ENCODE measurements at places on chromosomes 6 and 20.

- H3K27ac ChIP-seq = no peak overlapping the region
- no peak overlapping the region for H3K4me3 ChIP-seq
- H3K36me3 ChIP-seq = no peaks in the 10 kb centered on the region
Measured at GRCh38 chr20:10282979-10283456, 64.4 kb downstream of the SNAP25 start.

- H3K27me3 ChIP-seq = no peaks in the 10 kb centered on the region
- H3K4me3 ChIP-seq = peak overlapping the region; percentile 90
- H3K36me3 ChIP-seq = no peaks in the 10 kb centered on the region
- H3K4me1 ChIP-seq = peaks cover 18% of the 10 kb centered on the region
Measured at GRCh38 chr6:16762550-16763477, 1.6 kb upstream of the ATXN1 start.

- no peak overlapping the region for H3K4me3 ChIP-seq
- no peaks in the 10 kb centered on the region for H3K36me3 ChIP-seq
- DNase-seq = no peak
- no peaks in the 10 kb centered on the region for H3K4me1 ChIP-seq
- H3K27me3 ChIP-seq = no peaks in the 10 kb centered on the region
Measured at GRCh38 chr20:56098981-56099500, 93.7 kb upstream of the CBLN4 start.

DNA sequence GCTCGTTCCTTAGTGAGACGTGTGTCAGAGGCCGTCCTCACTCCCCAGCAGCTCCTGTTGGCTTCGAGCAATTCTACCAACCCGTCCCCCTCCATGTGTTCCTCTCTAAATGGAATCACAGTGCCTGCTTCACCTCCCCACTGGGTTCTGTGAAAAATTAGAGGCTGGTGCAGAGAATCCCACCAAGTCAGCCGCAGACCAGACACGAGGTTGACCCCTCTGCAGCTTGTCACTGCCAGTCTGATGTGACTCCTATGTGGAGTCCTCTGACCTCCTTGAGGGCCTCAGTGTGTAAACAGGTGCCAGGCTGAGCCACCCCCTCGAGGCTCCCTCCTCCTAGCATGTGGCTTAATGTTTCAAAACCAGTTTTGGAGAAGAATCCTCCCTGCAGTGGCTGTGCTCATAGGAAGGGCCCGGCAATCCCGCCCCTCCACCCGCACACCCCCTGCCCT, 12.6 kb upstream of the IRF4 start:
- H3K27ac ChIP-seq = no peak overlapping the region
- H3K4me1 ChIP-seq = no peaks in the 10 kb centered on the region
- no peak for DNase-seq

DNA sequence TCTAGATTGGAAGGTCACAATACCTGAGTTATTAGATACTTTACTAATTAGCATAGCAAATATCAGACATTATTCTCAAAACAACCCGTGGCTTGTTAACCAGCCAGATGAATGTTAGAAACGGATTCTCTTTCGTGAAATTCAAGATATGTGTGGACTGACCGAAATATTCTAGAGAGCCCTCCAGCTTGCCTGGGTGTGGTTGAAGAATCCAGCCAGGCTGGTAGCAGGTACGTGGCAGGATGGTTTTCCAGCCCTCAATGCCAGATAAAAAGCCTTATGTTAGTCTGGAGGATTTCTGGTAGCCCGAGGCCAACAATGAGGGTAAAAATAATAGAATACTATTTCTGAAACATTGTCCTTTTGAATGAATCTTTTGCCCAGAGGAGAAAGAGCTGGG, 19.3 kb downstream of the ECT2L start:
- no peaks in the 10 kb centered on the region for H3K36me3 ChIP-seq
- no peaks in the 10 kb centered on the region for H3K27me3 ChIP-seq
- no peak overlapping the region for H3K27ac ChIP-seq
- DNase-seq = no peak
- no peaks in the 10 kb centered on the region for H3K4me1 ChIP-seq

DNA sequence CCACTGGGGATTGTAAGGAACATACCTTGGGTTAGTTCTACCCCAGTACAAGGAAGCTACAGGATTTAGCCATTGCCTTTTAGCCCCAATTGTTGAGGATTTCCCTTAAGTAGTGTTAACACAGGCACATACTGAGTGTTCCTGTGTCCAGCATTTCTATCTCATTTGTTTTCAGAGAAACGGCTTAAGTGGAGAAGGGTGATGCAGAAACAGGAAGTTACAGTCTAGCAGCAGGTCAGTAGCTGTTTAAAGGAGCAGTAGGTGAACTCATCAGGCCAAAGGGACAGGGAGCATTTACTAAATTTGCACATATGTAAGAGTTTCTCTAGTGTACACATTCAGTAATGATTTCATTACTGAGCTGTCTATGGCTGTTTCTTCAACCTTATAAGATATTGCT, 644.2 kb upstream of the GJE1 start:
- no peaks in the 10 kb centered on the region for H3K36me3 ChIP-seq
- no peaks in the 10 kb centered on the region for H3K4me1 ChIP-seq
- no peak overlapping the region for H3K27ac ChIP-seq
- no peaks in the 10 kb centered on the region for H3K27me3 ChIP-seq
- no peak for DNase-seq

DNA sequence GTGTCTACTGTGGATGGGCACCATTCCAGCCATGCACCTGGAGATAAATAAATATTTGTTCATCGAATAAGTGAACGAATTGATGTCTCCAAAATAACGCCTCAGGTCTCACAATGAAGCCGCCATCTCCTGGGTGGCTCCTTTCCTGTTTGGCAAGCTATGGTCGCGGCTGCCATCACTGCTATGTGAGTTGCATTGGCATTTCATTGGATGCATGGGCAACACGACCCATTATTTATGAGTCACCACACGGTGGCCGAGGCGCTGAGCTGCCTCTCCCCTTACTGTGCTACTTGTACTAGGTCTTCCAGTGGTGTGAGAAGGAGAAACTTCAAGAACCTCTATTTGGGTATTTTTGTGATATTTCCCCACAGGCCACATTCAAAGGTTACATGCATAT, 21.3 kb upstream of the PDE10A start:
- H3K36me3 ChIP-seq = no peaks in the 10 kb centered on the region
- no peak overlapping the region for H3K4me3 ChIP-seq
- no peaks in the 10 kb centered on the region for H3K4me1 ChIP-seq
- no peak overlapping the region for H3K27ac ChIP-seq
- no peak for DNase-seq

DNA sequence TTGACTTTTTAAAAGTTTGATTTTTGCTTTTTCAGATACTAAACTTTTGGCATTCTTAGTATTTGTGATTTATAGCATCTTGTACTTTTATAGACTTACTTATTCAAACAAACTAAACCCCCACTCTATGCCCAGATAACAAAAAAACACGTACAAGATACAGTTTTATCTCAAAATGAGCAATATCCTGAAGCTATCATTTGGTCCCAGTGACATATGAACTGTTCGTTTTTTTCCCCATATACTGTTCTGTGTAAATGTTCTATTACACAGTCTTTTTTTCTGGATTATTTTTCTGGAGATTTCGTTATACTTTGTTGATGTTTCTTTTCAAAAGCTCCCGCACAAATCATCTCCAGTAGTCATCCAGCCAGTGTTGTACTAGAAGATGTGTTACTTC, 27.3 kb upstream of the SERINC3 start:
- H3K27me3 ChIP-seq = no peaks in the 10 kb centered on the region
- DNase-seq = no peak
- H3K27ac ChIP-seq = peak overlapping the region; percentile 13
- no peak overlapping the region for H3K4me3 ChIP-seq
- no peaks in the 10 kb centered on the region for H3K36me3 ChIP-seq

GRCh38 chr6:35299674-35300073, 2.1 kb downstream of the DEF6 start:
- peaks cover 4% of the 10 kb centered on the region for H3K4me1 ChIP-seq
- peak overlapping the region; percentile 58 for H3K4me3 ChIP-seq
- peak overlapping the region; percentile 74 for H3K27ac ChIP-seq
- H3K27me3 ChIP-seq = no peaks in the 10 kb centered on the region

- no peak for DNase-seq
- H3K27ac ChIP-seq = no peak overlapping the region
- no peaks in the 10 kb centered on the region for H3K36me3 ChIP-seq
- H3K4me3 ChIP-seq = no peak overlapping the region
- H3K4me1 ChIP-seq = no peaks in the 10 kb centered on the region
- H3K27me3 ChIP-seq = no peaks in the 10 kb centered on the region
Measured at GRCh38 chr6:69179681-69180080, 544.6 kb downstream of the ADGRB3 start.

GRCh38 chr6:92047860-92048259, 1371.5 kb downstream of the EPHA7 start:
- H3K4me3 ChIP-seq = no peak overlapping the region
- no peaks in the 10 kb centered on the region for H3K36me3 ChIP-seq
- H3K27me3 ChIP-seq = no peaks in the 10 kb centered on the region
- no peak for DNase-seq
- H3K4me1 ChIP-seq = no peaks in the 10 kb centered on the region
- H3K27ac ChIP-seq = no peak overlapping the region

GRCh38 chr6:75830959-75831885, 82.2 kb downstream of the MYO6 start:
- DNase-seq = no peak
- no peak overlapping the region for H3K27ac ChIP-seq
- H3K4me3 ChIP-seq = no peak overlapping the region
- H3K27me3 ChIP-seq = no peaks in the 10 kb centered on the region
- H3K4me1 ChIP-seq = no peaks in the 10 kb centered on the region

- H3K27ac ChIP-seq = no peak overlapping the region
- no peaks in the 10 kb centered on the region for H3K4me1 ChIP-seq
- no peaks in the 10 kb centered on the region for H3K27me3 ChIP-seq
Measured at GRCh38 chr6:33963136-33963750, 159.4 kb upstream of the MLN start.

DNA sequence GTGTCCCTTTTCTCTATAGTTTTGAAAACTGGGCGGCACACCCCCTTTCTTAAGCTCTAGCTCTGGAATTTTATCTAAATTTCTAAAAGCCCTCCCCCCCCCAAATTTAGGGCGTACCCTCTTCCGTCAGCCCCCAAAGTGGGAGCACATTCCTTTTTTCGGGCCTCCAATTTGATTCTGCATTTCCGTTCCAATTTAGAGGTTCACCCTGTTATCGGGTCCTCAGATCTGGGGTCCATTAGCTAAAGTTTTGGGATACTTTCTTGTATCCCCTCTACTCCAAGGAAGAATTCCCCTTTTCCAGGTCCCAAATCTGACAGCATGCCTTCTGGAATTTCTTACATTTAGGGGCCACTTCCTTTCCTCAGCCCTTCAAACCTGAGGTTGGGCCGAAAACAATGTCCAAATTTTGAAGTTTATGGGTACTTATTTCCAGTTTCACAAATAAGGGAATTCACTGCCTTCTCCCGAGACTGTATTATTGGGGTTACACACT, 796 bp downstream of the PHF20 start:
- peaks cover 42% of the 10 kb centered on the region for H3K4me1 ChIP-seq
- H3K36me3 ChIP-seq = no peaks in the 10 kb centered on the region
- DNase-seq = no peak
- H3K27ac ChIP-seq = peak overlapping the region; percentile 99

DNA sequence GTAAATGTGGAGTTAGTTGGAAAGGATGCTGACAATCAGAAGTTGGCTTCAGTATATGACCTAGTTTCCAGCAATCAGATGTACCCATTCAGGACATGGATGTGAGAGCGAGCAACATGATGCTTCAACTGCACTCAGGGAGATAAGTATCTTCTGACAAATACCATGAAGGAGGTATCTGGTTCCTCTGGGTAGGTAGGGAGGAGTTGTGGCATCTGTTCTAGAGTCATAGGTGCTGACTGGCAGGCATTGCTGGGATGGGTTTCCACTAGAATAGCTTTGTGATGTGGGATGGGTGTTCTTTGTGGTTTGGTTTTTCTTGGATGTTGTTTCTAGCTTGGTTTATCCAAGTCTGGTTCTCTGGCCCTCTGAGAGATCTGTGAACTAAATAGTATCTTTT, 3.9 kb upstream of the REV3L start:
- DNase-seq = no peak
- H3K27me3 ChIP-seq = no peaks in the 10 kb centered on the region
- no peaks in the 10 kb centered on the region for H3K4me1 ChIP-seq
- H3K36me3 ChIP-seq = no peaks in the 10 kb centered on the region

- H3K4me3 ChIP-seq = no peak overlapping the region
- no peaks in the 10 kb centered on the region for H3K36me3 ChIP-seq
- no peak overlapping the region for H3K27ac ChIP-seq
- no peaks in the 10 kb centered on the region for H3K4me1 ChIP-seq
- no peaks in the 10 kb centered on the region for H3K27me3 ChIP-seq
Measured at GRCh38 chr20:61482901-61483300, 230.8 kb downstream of the CDH4 start.

- DNase-seq = no peak
- no peaks in the 10 kb centered on the region for H3K27me3 ChIP-seq
- no peaks in the 10 kb centered on the region for H3K36me3 ChIP-seq
- H3K27ac ChIP-seq = no peak overlapping the region
Measured at GRCh38 chr6:63839485-63839884, 203.9 kb downstream of the PHF3 start.

DNA sequence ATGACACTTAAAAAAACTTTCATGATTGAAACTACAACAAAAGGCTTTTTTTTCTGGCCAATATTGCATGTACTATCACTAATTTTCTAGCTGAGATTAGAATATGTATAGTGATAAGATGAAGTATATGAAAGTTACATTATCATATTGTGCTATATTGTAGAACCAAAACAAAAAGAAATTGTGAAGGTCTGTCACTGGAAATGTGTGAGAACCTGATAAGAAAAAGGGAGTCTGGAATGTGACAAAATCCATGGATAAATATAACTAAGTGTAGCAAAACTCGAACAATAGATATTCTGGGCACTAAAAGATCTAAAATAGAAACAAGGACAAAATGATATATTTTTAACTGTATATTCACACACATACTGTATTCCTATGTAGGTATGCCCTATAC, 36.7 kb upstream of the FAM135A start:
- H3K27me3 ChIP-seq = no peaks in the 10 kb centered on the region
- DNase-seq = no peak
- H3K36me3 ChIP-seq = no peaks in the 10 kb centered on the region
- H3K4me3 ChIP-seq = no peak overlapping the region

DNA sequence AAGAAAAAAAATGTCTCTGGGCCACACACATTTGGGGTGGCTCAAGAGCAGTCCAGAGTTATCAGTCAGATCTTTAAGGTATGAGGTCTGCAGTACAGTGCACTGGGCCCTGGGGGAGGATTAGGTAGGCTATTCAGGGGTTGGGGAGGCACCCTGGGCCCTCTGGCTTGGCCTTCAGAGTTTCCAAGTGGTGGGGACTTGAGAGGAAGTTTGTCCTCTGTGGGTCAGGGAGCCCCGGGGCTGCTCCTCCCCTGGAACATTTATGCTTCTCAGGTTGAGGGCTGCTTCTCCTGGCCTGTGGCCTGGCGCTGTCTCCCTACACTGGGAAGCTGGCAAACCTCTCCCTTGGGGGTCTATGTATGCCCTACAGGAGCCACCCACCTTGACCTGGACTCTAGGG, 46.0 kb downstream of the PTK7 start:
- DNase-seq = no peak
- H3K27me3 ChIP-seq = no peaks in the 10 kb centered on the region
- H3K4me3 ChIP-seq = no peak overlapping the region
- H3K4me1 ChIP-seq = no peaks in the 10 kb centered on the region

DNA sequence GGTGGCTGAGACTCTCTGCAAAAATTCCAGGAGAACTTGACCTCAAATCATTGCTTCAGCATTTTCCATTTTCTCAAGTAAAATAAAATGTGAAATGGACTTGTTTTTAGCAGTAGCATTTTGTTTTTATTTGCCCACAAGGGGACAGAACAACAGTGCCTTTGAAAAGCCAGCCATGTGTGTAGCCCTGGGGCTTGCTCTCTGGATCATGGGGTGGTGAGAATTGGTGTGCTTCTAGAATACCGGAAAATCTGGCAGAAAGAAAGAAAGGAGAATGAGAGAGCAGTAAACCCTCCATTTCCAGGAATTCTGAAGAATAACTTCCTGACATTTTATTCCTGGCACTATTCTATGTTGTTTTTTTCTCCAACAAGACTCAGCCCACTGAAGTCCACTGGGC, 254.7 kb upstream of the MOCS1 start:
- H3K27me3 ChIP-seq = no peaks in the 10 kb centered on the region
- H3K4me1 ChIP-seq = no peaks in the 10 kb centered on the region
- no peak overlapping the region for H3K4me3 ChIP-seq
- H3K27ac ChIP-seq = no peak overlapping the region

Data from Peyer's patch (tissue), 4 donors.